ENCODE measurements at places on chromosomes 1 and 21. TPM values are rescaled to one million over a fixed set of nuclear protein-coding genes. Genes with fewer than 3 reads are reported as not detected.

DNA sequence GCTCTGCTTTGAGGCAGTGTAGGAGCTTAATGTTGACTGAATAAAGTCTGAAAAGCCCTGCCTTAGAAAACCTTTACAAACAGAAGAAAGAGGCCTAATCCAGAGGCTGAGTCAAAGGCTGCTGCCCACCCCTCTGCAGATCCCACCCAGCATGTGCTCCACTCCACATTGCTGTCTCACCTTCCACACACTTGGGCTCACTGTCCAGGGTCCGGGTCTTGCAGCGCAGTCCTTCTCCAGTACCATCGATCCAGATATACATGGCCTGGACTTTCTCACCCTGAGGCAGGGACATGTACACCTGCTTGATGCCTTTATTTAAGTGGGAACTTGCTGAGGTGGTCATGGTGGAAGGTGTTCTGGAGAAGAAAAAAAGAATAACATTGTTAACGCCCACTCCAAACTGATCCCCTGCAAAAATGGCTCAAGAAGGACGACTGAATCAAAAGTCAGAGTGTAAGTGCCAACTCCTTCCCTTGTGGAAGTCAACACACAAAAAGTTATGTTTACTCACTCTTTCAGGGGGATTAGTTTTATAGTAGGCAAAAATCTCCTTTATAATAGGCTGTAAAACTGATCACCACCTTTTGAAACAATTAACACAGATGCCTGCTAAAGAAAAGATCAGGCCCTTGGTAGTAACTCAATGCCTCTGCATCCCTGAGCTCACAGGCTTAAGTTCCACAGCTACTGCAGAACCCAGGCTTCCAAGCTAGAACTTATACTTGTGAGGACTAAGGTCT lies 3.0 kb downstream of the GLUL start:
- DNase-seq, result no peak

GRCh38 chr1:112478314-112478713 lies 30.5 kb upstream of the WNT2B start:
- DNase-seq, result no peak

DNA sequence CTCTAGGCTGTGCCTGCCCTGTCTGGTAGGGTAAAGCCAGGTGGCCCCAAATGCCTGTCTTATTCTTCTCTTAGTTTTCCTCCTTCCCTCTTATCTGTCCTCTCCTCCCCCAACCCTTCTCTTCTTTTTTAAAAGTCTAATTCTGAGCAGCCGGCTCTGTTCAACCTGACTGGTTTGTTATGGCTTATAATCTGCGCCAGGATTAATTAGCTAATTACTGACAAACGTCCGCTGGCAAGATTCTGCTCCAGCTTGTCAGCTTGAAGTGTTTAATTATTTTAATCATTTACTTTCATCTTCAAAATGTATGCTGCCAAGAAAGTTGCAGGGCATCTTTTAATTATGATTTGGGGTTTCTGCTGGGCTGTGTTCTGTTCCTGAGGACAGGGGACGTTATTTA lies 27.2 kb upstream of the PSMB2 start:
- DNase-seq, result no peak

GRCh38 chr1:25805863-25806225 lies 5.9 kb downstream of the SELENON start:
- peak; percentile 62 for DNase-seq

- peak; percentile 96 for DNase-seq
These were observed 2.4 kb upstream of the NFIA start for GRCh38 chr1:61079898-61080336.

DNA sequence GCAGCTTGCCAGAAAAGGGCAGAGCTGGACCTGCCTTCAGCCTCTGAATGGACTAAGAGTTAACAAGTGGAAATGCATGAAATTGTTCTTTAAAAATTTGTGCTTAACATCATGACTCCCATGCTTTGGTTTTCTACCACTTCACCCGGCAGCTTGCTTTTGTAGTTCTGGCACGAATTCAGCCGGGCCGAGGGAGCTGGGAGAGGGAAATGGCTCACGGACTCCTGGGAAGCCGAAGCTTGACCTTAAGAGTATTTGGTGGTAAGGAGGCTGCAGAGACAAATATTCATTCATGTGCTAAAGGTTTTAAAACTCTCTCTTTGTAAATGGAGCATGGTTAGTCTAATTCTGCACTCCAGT lies 17.2 kb upstream of the GFI1 start:
- no peak for DNase-seq

GRCh38 chr1:183374825-183375224 lies 43.4 kb downstream of the NMNAT2 start:
- no peak for DNase-seq

- no peak for DNase-seq
These were observed 28.7 kb downstream of the FAM89A start for GRCh38 chr1:231011360-231011759.

DNA sequence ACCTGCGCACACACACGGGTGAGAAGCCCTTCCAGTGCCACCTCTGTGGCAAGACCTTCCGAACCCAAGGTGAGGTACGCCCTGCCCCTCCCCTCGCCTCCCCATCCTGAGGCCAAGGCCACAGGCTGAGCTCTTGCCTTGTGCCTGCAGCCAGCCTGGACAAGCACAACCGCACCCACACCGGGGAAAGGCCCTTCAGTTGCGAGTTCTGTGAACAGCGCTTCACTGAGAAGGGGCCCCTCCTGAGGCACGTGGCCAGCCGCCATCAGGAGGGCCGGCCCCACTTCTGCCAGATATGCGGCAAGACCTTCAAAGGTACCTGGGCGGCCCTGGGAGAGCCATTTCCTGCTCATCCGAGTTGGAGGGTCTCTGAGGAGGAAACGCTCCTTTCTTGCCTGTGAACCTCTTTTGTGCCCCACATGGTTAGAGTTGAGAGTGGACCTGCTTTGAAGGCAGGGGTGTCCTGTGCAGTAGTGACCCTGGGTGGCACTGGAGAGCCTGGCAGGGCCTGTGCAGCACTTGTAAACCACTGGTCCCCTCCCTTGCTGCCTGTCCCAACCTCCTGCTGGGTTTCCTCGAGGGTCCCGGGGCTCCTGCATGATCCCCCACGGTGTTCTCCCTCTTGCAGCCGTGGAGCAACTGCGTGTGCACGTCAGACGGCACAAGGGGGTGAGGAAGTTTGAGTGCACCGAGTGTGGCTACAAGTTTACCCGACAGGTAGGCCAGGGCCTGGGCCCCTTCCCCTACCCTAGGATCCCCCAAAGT lies 8.5 kb downstream of the ZBTB48 start:
- no peak for DNase-seq

DNA sequence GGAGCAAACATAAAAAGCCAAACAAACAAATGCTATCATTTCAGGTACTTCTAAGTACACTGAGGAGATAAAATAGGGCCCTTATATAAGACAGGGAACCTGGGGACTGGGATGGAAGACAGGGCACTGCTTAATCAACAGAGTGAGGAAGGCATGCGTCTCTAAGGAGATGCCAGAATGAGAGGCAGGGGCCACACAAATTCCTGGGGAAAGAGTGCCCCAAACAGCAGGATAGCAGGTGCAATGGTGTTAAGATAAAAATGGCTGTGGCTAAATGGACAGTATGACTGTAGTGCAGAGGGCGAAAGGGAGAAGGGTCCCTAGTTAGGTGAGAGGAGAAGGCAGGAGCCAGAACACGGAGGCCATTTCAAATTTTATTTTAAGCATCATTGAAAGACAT lies 113.9 kb downstream of the ZBTB18 start:
- DNase-seq, result no peak

DNA sequence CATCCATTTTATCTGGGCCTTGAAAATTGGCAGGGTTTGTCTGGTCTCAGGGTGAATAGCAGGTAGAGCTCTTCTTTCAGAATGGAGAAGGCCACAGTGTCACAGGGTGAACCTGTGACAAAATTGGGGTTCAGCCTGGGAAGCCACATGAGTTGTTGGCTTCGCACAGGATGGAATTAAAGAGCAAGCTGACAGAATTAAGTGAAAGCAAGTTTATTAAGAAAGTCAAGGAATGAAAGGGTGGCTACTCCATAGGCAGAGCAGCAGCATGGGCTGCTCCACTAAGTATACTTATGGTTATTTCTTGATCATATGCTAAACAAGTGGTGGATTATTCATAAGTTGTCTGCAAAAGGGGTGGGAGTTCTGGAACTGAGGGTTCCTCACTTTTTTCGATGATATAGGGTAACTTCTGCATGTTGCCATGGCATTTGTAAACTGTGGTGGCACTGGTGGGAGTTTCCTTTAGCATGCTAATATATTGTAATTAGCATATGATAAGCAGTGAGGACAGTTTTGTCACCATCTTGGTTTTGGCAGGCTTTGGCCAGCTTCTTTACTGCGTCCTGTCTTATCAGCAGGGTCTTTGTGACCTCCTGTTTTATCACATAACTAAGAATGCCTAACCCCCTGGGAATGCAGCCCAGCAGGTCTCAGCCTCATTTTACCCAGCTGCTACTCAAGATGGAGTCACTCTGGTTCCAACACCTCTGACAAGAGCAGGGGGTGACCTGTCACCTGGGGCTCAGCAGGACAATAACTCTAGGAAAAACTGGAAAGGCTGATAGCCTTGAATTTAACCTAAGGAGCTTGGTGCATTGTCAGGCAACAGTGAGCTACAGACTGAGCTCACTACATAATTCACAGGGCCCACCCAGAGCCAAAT lies 5.1 kb downstream of the IFNAR2 start:
- DNase-seq, result no peak

DNA sequence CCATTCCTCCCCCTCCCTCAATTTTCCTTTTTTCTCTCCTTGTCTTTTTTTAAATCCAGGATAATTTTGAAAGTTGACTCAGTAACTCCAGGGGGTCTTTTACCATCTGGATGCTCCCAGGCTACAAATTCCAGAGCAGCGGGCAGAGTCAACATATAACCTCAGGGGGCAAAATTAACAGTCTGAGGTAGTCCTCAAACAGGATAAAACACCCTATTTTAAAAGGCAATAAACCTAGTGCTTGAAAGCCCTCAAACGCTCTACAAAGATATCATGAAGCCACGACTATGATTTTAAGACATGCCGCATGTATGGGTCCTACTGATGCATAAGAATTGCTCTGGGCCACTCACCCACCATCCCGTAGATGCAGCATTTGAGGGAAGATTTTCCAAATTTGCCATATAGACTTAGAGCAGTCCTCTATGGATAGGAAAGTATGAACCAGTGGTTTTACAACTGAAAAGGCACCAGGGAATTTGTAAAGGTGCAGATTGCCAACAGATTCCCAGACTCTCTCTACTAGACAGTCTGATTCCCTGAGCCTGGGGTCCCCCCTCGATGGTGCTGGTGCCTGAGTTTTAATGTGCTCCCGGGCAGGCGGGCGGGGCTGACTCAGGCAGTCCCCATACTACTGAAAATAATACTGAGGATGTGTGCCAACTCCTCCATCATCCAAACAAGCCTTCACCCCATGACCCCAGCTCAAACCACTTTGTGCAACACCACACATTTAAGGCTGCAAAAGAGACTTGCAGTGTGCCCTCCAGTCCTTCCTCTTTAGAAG lies 37.2 kb downstream of the PTPN14 start:
- no peak for DNase-seq

GRCh38 chr1:64595871-64596515 lies 126.1 kb downstream of the CACHD1 start:
- DNase-seq, result no peak

GRCh38 chr1:28510273-28510969 lies 4.6 kb downstream of the RCC1 start:
- no peak for DNase-seq

DNA sequence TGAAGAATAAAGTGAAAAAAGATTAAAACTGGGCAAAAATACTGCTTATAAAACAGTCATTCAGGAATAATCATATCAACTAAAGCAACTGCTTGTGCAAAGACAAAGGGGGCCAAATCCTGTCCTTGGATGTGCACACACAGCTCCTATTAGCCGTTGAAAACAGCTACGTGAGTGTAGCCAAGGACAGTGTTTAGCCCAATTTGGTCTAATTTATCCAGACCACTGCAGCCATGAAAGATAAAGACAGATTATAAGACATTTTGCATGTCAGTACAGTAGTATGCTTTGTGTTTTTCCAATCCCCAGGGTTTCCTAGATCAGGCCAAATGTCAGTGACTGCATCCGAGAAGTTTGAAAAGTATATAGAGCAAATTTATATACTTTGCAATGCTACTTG lies 146.3 kb upstream of the PKN2 start:
- DNase-seq, result peak; percentile 67

GRCh38 chr1:115469703-115470476 lies 131.8 kb upstream of the NGF start:
- peak; percentile 17 for DNase-seq

- no peak for DNase-seq
These were observed 36.4 kb downstream of the RXRG start for GRCh38 chr1:165408518-165408917.

GRCh38 chr21:27545754-27546349 lies 579.0 kb upstream of the ADAMTS5 start:
- no peak for DNase-seq

GRCh38 chr1:121414905-121415304 lies 230.1 kb downstream of the SRGAP2C start:
- no peak for DNase-seq

GRCh38 chr1:36322041-36322785 lies 1.2 kb downstream of the EVA1B start:
- no peak for DNase-seq

REN gene
- not detected for total RNA-seq

FAM72B gene
- 3.6 TPM for total RNA-seq

ZC3H11A gene
- 109 TPM for total RNA-seq

ZBTB8OS gene
- total RNA-seq, result 20.0 TPM

MIXL1 gene
- 1.4 TPM for total RNA-seq

GLMN gene
- 24.8 TPM for total RNA-seq

LDLRAD1 gene
- total RNA-seq, result 0.72 TPM

DPT gene
- total RNA-seq, result 202 TPM

FMO5 gene
- 14.0 TPM for total RNA-seq

ANGPTL3 gene
- total RNA-seq, result 16.1 TPM

KDM5B gene
- 186 TPM for total RNA-seq

KLHDC7A gene
- total RNA-seq, result 1.2 TPM

TENT5C gene
- 48.2 TPM for total RNA-seq

PAPPA2 gene
- total RNA-seq, result 2.4 TPM

MAP3K21 gene
- 3.6 TPM for total RNA-seq

AGBL4 gene
- total RNA-seq, result 3.1 TPM

TRIM45 gene
- total RNA-seq, result 12.0 TPM

CSF3R gene
- total RNA-seq, result 10.1 TPM

GBP7 gene
- not detected for total RNA-seq
